Breast epithelium (tissue), 4 donors: ENCODE measurements at places on chromosomes 12 and 14.
A peak's percentile ranks its signal among the peaks of the same experiment; 100 is the strongest.

GRCh38 chr12:64610660-64611340 lies 505 bp downstream of the RASSF3 start:
- DNase-seq, result no peak

GRCh38 chr12:110037315-110037714 lies 11.0 kb downstream of the C12orf76 start:
- no peak for DNase-seq

DNA sequence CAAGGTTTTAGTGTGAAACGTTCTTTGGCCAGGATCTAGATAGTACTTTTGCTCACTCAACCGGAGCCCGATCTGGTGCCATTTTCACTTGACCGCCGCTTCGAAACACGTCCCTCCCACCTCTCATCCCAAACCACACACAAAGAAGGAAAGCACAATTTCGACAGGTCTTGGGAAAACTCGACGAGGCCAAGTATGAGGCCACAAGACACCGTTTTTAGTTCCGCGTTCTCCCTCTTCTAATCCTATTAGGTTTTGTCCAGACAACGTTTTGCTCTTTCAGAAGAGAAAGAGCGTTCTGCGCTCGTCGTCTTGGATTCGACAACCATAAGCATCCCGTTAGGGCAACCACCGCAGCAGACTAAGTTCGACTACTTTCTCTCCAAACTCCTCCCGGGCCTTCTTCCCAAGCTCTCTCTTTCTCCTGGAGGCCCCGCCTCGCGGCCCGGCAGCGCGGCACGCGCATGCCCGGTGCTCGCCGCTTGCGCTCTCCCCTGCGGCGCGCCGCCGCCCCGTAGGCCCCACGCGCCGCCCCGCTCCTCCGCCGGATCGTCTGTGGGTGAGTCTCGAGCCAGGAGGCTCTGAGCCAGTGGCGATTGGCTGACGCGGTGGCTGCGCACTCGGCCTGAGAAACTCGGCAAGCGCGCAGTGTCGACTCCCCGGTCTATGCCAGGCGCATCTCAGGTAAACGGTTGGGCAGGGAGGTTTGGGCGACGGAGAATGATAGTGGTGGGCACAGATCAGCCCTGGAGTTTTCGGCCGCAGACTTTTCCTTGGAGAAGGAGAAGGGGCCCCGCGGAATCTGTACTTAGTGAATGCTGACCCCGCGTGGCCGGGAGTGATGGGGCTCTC lies at the start of gene MIPOL1:
MIPOL1 (plus strand) TSS at position 517 of the 852 bp plus-strand sequence. CDS start 49,952 bp downstream, outside the sequence.
- peak; percentile 73 for DNase-seq

GRCh38 chr12:8697120-8697475 lies 693 bp upstream of the RIMKLB start:
- no peak for DNase-seq

- no peak for DNase-seq
Observed at GRCh38 chr12:55718015-55718414, 2.2 kb downstream of the BLOC1S1 start.

DNA sequence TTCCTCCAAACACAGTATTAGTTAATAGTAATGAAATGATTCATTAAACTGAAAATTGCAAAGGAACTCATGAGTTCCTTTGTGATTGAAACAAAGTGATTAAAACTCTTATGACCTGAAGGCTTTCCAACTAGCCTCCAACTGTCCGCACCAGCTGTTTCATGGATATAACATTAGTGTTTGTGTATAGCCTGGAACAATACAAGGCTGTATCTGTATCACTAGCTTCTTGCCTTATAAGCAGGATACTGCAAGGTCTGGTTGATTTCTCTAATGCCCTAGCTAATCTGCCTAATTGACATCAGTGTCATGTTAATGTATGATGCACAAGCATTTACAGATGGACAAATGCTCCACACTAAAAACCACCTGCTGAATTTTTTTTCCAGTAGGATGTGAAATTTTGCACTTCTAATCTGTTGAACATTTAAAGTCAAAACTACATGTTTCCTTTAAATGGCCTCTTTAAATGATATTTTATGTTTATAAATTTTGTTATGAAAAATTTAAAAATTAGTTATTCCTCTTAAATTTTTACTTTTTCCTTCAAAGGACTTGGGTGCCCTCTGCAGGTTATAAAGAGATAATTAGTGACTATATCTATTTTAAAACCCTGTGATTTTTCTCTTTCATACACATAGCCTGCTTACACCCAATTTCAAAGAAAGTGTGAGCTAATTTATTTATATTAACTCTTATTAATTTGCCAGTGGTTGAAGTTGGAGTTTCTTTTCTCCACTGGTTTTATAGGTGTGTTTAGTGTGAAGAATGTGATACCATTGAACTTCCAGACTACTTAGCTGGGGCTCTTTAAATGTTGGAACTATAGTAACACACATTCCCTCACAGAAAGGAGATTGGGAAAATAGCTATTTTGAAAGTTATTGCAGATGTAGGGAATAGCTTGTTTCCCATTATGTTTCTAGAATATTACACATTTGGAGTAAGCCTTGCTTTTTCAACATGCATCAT lies 25.4 kb downstream of the AP5M1 start:
- DNase-seq, result no peak

GRCh38 chr12:113903381-113903863 lies 62.7 kb downstream of the RBM19 start:
- DNase-seq, result no peak

- DNase-seq, result no peak
Observed at GRCh38 chr14:97177635-97178034, 380.5 kb downstream of the VRK1 start.

GRCh38 chr14:52005625-52006024 lies 16.3 kb downstream of the RTRAF start:
- DNase-seq, result no peak

DNA sequence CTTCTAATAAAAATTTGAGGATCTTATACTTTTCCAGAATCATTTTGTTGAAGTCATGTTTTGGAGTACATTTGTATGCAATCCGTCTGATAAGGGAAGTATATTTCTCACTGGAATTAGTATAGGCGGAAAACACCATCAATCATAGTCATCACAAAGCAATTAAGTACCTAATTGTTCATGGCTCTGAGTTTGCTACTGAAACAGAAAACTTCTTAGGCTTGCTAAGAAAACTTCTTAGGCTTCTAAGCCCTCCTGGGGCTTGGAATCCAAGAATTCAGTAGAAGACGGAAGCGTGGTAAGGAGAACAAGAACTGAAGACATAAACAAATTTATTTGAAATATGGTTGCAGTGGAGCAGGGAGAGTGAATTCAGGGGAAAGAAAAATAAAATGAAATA lies 636.3 kb downstream of the DIO2 start:
- DNase-seq, result no peak

GRCh38 chr14:37447883-37448391 lies 147.1 kb downstream of the FOXA1 start:
- no peak for DNase-seq

DNA sequence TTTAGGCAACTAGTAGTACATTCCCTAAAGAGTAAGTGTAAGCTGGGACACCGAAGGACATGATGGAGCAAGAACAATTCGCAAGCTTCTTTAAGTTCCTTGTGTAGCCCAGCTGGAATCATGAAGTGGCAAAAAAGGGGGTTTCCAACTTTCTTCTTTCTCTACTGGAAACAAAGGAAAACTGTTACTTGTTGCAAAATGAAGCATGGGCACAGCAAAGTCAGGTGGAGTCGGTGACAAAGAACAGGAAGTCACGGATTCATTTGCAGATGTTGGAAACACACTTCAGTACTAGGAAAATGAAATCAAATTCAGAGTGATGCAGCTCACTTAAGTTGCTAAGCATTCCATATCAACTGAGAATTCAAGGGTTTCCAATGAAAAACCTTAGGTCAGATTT lies 706.9 kb upstream of the STXBP6 start:
- DNase-seq, result no peak

- no peak for DNase-seq
Observed at GRCh38 chr14:102870994-102871831, 51.2 kb upstream of the AMN start.

DNA sequence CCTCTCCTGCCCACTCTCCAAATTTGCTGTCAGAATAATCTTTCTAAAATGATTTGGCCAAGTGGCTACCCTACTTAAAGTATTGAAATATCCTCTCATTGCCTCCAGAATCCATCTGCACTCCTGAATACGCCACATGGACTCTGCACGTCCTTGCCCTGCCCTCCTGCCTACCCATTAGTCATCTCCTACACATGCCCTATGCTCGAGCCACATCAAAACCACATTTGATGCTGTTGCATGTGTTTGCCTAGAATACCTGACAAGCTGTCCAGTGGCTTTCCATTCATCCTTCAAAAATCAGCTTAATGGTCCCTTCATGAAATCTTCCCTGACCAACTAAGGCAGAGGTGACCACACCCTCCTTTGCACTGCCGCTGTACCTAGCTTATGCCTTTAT lies 17.0 kb downstream of the VCPKMT start:
- no peak for DNase-seq

- no peak for DNase-seq
Observed at GRCh38 chr12:53965281-53966084, 7.4 kb upstream of the HOXC11 start.

- DNase-seq, result no peak
Observed at GRCh38 chr14:68099495-68100045, 280.0 kb downstream of the RAD51B start.

- DNase-seq, result no peak
Observed at GRCh38 chr14:39050389-39050788, 52.6 kb downstream of the SEC23A start.

DNA sequence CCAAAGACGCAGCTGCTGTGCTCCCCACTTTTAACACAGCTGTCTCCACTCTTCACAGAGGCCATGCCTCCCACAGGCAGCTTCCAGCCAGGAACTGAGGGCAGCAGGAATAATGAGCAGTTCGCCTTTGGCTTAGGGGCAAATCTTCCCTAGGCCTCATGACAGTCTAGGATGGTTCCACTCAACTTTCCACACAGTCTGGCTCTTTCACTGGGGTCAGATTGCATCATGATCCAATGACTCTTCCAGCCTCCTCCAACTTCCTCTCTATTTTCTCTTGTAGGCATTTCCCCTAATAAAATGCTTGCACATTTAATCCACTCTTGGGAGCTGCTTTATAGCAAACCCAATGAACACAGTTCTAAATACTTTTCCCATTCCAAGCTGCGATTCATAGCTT lies 271.6 kb upstream of the ATP2B1 start:
- no peak for DNase-seq

DNA sequence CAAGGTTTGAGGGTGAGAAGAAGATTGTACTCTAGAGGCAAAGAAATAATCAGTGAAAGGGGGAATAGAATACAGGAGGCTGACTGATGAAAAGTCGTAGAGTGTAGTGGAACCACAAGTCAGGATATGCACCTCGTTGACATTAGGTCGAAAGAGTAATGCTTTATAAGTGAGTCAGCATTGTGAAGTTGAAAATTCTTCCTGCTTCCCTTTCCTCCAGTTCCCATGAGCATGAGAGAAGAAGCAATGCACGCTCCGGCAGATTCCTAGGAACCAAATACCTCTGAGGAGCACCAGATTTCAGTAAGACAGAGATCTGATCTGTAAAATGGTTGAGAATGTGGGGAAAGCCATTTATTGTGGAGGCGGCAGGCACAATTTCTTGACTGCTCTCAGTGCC lies 16.5 kb downstream of the CCER1 start:
- DNase-seq, result no peak

DNA sequence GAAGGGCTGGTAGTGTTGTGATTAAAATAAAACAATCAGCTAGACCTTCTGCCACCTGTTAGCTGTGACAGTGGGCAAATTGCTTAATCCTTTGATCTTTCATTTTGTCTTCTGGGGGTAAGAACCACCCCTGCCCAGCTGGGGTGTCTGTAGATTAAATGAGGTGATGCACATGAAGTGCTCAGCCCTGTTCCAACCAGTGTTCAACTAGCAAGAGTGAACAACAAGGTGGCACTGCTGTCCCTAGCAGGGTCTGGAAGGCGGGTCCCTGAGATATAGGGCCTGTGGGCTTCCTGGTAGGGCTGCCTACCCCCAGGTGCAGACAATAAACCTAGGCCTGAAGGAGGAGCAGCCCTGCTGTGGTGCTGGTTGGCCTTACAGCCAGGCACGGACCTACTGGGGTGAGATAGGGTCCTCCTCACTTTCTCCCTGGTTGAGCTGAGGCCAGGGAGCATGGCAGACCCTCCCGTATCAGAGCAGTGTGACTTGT lies 60.6 kb downstream of the ARL6IP4 start:
- DNase-seq, result no peak

GRCh38 chr14:21382886-21383847 lies 652 bp downstream of the SUPT16H start:
- DNase-seq, result no peak

DNA sequence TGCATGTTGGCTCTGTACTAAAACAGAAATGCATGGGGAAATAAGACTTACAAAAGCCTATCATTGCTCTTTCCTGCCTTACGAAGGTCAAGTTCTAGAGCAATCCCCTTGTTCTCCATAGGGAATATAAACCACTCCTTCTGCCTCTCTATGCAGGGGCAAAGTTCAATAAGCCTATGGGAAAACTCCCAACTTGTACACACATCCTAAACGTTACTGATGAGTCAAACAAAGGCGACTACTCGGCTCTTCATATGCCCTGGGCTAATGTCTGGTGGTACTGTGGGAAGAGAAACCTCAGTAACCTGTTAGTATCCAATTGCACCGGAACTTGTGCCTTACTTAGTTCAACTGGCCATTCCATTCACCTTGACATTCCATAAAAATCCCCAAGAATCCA lies 32.7 kb downstream of the PRMT8 start:
- DNase-seq, result no peak

- no peak for DNase-seq
Observed at GRCh38 chr12:31726575-31726974, 2.2 kb downstream of the AMN1 start.

DNA sequence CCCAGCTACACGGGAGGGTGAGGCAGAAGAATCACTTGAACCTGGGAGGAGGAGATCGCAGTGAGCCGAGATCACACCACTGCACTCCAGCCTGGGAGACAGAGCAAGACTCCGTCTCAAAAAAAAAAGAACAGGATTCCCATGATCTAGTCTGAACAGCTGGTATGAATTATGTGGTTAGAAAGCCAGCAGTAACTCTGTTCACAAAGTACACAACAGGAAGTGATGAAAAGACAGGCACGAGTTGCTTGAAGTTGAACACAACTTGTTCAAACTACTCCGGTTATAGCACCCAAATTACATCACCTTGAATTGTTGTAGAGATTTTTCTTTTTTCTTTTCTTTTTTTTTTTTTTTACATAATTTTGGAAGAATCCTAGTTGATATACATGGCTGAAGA lies 238.8 kb upstream of the RGS6 start:
- no peak for DNase-seq

GRCh38 chr14:90451961-90452360 lies 55.1 kb downstream of the CALM1 start:
- no peak for DNase-seq

DNA sequence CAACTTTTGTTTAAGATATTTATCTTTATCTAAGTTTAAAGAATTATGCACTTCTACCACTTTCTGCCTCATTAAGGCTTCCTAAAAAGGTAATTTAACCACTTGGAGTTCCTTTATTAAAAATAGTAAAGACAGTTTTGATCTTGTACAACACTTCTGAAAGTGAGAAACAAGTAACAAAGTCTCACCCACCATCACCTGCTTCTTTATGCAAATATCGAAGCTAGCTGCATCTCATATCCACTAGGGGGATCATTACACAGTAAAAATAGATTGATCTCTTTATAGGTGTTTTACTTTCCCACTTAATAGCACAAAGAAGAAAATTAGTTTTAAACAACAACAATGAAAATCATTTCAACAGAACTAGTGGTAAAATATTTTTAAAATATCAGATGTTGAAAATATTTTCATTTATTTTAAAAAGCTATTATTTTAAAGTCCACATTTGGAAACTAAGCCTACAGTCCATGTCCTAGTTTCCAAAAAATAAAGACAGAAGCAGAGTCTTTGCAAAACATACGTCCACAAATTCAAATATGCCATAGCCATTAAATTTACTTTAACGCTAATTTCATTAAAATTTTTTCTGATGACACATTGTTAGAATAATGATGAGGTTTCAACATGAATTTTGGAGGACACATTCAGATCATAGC lies 160.0 kb upstream of the SOX5 start:
- no peak for DNase-seq
